Ovary (tissue), 10 donors: ENCODE measurements at places on chromosomes 11 and 22.

- no peak for DNase-seq
These were observed 6.5 kb downstream of the TIMP3 start for GRCh38 chr22:32808038-32808445.

DNA sequence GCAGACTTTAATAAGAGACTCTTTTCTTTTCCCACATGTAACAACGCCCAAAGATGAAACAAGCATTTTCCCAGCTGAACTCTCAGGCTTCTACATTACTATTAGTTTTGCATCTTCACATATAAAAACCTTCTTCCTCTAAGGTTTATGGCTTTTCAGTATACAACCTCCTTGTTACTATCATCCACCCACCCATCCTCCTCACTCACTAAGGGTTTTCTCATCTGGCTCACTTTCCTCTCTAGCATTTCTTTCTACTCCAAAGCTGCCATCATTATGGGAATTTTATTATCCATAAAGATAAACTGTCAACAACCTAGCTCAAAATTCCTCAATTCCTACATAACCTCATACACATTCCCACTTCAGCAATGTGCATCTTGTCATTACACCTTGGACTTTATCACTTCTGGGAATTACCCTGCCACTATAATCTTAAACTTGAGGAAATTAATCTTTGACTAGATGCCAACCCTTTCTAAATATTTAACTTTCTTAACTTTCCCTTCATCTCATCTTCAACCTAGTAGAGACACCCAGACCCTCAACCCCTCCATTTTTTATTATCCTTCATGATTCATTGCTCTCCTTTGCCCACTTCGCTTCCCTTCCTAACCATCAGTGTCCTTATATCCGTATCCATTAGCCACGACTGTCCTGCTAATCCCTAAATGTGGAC, 30.9 kb downstream of the MTMR2 start:
- no peak for DNase-seq

GRCh38 chr22:22073769-22074561, 91.4 kb upstream of the TOP3B start:
- no peak for DNase-seq

DNA sequence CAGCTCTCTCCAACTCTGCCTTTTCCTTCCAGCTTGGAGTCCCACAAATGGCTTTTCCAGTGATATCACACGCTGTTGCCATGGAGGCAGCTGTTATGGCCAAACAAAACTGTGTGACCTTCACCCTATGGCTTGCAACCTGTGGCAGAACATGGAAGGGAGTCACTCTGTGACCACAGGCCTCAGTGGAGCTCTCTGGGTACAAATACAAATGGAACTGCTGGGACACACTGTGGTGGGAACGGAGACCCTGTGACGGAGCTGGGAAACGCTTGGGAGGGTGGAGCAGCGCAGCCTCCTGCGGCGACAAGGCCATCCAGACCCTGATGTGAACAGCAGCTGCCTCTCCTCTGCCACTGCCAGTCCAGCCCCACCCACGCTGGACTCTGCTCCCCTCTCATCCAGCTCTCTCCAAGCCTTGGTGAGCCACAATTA, 162.5 kb downstream of the ETS1 start:
- DNase-seq: peak; percentile 53

GRCh38 chr22:50728523-50728931, 9.5 kb upstream of the ACR start:
- DNase-seq: peak; percentile 11

DNA sequence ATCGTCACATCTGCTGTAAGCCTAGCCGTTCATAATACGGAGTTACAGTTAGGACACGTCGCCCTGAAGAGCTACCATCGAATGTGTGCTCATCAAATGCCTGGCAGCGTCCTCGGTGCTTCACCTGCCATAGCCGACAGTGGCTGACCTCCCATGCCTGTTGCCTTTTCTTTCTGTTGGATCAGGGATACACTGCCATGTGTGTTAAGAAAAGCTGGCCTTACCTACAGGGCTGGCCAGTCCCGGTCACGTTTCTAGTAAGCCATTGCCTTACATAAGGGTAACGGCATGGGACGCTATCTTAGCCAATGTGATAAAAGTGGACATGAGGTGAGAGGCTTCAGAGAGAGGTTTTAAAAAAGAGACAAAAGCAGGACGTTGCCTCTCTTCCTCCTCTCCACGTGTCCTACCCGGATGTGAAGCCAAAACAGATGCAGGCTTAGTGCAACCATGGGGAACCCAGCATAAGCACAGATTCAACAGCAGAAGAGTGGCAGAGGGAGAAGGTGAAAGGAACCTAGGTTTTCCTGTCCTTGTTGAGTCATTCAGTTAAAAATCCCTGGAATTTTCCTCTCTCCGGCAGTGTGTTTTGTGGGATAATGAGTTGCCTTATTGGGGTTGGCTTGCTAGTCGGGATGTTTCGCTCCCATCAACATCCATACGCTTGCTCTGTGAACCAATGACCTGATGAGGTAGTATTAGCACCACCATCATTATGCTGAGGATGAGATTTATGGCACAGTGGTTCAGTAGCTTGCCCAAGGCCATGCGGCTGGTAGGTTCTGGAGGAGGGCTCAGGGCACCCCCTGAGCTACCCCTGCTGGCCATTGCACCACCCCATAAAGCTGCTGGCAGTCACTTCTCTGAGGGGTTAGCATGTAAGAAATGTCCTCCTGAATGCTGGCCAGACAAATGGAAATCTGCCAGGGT, 67.4 kb upstream of the B3GAT1 start:
- no peak for DNase-seq

DNA sequence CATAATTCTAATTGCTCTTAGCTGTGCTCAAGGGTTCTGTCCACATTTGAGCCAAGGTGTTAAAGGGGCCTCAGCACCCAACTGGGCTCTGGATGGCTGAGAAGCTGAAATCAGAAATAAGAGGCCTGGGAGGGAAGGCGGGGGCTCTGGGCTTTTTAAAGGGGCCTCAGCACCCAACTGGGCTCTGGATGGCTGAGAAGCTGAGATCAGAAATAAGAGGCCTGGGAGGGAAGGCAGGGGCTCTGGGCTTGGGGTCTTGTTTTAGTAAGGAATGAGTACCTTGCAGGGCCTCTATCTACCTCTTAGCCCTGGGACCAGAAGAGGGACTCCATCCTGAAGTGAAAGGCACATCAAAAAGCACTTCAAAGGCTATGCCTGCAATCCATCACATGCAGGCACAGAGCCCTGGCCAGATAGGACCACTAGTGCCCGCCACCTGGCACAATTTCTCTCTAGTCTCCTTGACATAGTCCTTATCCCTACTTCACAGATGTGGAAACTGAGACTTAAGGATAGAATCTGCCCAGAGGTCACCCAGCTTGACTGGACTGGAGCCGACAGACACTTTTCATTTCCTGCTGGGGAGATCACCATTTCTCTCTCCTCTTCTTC, 35.6 kb downstream of the DKK3 start:
- no peak for DNase-seq

GRCh38 chr11:57213342-57214097, 23.5 kb downstream of the APLNR start:
- no peak for DNase-seq

DNA sequence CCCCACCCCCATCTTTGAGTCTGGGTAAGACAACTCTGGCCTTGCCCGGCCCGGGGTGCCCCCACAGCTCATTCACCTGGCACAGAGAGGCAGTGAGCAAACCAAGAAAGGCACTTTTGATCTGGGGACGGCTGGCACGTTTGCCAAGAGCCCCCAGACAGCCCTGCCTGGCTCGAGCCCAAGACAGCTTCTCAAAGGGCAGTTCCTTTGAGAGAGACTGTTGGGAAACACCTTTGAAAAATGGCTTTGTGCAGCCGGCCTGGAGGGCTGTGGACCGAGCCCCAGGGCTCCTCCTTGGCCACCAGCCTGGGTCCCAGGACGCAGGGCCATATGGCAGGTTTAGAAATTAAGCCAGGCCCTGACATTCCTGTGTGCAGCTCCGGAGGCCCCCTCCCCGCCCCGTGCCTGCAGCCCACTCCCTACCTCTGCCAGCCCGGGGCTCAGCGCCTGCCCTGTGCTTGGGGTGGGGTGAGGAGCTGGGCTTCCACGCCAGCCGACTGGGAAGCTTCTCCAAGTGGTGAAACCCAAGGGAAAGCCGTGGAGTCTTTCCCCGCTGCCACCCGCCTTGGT, 50.2 kb upstream of the SMIM38 start:
- DNase-seq: no peak

DNA sequence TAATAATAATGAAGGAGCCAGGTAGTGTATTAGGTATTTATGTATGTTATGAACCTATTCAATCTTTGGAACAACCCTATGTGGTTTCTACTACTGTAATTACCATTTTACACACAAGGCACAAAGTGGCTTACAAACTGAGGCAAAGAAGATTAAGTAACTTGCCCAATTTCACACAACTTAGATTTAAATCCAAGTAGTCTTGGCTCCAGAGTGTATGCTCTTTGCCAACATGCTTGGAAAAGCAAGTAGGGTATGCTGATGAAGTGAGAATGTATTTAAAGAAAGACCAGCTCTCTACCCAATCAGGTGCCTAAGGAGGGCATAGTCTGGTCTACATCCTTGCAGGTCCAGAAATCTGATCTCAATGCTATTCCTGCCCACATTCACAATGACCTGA, 463.2 kb downstream of the METTL15 start:
- DNase-seq: no peak

DNA sequence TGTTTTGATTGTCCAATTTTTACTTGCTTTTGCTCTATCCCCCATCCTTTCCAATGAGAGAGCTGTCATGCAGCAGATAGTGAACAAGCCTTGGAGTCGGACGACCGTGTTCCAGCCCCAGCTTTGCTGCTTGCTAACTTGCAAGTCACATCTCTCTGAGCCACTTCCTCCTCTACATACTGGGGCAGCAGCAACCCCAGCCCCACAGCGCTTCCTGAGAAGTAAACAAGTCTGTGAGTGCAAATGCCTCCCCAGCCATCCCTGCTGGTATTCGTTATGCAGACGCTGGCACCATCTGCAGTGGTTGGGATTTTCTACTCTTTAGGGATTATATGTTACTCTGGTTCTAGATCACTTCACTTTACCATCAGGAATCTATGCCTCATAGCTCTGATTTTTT, 35.0 kb downstream of the TPBGL start:
- no peak for DNase-seq

DNA sequence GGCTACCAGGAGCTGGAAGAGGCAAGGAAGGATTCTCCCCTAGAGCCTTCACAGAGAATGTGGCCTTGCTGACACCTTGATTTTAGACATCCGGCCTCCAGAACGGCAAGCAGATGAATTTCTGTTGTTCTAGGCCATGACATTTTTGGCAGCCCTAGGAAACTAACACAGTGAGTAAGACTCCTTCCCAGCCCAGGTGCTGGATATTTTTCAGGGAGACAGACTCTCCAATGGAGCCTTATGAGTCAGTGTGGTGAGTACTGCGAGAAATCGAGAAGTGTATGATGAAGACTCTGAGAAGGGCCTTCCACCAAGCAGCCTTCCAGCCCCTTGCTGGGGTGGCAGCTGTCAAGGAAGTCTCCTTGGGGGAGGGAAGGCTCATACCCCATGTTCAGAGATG, 114.4 kb downstream of the OSBP2 start:
- DNase-seq: no peak

GRCh38 chr22:21628386-21629254, 1.2 kb downstream of the YDJC start:
- DNase-seq: peak; percentile 38

- no peak for DNase-seq
These were observed 41.9 kb downstream of the CSNK2A3 start for GRCh38 chr11:11311169-11311568.

DNA sequence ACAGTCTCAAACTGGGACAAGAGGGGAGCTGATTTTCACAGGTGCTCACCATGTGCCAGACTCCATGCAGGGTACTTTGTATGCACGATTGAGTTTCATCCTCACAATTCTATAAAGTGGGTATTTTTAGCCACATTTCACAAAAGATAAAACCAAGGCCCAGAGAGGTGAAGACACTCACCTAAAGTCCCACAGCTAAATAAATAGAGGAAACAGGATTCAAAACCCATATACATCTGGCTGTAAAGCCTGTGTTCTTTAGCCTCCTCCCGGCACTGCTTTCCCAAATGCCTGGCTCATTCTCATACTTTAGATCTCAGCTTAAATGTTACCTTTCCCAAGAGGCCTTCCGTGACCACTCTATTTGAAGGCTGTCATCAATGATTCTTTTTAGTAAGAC, 13.2 kb upstream of the KCTD14 start:
- DNase-seq: no peak

GRCh38 chr11:75700940-75701339, 16.7 kb upstream of the MOGAT2 start:
- DNase-seq: no peak

DNA sequence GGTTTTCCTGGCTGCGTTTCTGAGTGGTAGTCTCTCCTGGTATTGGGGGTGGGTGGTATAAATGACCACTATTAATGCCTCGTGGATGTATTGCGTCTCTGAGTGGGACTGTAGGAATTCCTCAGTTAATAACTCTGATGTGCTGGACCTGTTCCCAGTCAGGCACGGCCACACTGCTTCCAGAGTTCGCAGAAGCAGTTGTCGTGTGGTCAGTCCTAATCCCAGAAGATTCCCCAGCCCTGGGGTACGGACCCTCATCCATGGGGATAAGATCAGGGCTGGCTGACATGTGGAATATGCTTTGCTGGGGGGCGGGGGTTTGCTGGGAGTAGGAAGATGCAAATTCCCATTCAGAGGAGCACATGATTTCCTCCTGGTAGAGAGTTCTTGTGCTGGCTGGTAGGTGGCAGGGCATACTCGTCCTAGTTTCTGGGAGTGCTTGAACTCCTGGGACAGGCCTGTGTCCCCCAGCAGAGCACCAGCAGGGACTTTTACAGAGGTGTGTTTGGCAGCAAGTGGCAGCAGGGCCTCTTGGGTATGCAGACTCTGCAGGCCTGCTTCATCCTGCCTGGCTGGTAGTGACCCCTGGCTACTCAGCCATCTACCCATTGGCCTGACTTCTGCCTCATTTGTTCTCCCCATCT, 157.4 kb downstream of the NAV2 start:
- DNase-seq: no peak

- DNase-seq: no peak
These were observed 38.0 kb downstream of the CPT1A start for GRCh38 chr11:68803766-68804165.

- no peak for DNase-seq
These were observed 7.8 kb downstream of the PPP6R3 start for GRCh38 chr11:68468217-68468828.

DNA sequence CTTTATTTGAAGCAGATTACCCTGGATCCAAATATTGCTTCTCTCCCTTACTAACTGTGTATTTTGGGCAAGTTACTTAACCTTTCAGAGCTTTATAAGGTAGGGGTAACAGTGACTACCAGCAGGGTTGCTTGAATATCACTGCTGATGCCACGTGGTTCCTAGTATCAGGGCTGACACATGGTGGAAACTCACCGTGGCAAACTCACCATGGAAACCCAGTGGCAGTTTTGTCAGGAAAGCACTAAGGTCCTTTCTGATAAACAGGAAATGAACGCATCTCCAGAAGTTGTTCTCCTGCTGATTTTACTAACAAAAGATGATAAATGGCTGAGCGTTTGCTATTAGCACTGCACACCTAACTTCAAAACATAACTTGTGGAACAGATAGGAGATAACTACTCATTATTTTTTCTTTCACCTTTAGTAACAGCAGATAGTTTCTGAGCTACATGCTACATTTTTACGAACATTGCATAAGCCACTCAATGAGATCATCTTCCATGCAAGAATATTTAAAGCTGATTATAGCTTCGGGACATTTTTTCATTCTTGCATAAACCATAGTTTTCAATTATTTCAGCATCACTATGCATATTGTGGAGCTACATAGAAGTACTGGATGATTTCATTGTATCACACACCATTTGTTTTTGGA, 59.7 kb upstream of the RAG2 start:
- DNase-seq: no peak

GRCh38 chr11:98411777-98412176, 609.0 kb upstream of the CNTN5 start:
- no peak for DNase-seq
